Endodermal cell (in vitro differentiated cells): ENCODE measurements at places on chromosomes 4 and X.

- peak; percentile 72 for DNase-seq
Measured at GRCh38 chrX:7170898-7171297, 22.9 kb upstream of the PUDP start.

DNA sequence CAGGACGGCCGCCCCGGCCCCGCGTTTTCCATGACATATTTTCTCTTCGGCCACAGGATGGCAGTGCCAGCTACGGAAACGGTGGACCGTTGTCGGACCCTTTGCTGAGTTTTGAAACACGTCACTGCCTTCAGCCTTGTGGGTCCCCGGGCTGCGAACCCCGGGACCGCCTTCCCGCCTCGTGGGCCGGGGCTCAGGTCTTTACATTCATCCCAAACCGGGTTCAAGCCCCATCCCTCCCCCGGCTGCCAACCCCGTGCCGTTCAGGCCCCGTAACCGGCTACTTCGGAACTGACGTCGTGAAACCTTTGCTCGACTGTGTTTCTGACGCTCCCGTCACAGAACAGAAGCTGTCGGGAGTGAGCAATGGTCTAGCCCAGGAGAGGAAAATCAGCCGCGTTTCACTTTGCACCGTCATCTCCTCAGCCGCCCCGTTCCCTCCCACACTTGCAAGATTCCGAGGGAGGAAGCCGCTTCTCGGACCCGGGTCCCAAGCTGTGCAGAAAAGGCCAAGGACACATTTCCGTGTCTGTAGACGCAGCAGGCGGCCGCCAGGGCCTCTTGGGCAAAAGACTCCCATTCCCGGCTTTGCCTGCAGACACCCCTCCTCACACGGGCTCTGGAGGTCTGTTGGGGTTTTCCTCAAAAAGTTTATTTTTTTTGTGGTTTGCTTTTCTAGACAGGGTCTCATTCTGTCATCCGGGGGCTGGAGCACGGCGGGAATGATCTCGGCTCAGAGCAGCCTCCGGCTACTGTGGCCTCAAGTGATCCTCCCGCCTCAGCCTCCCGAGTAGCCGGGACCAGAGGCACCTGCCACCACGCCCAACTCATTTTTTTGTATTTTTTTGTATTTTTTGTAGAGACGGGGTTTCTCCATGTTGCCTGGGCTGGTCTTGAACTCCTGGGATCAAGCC lies 41.4 kb upstream of the PPP2R3B start:
- DNase-seq, result peak; percentile 88

- DNase-seq, result no peak
Measured at GRCh38 chrX:18961686-18962085, 22.2 kb downstream of the PHKA2 start.

DNA sequence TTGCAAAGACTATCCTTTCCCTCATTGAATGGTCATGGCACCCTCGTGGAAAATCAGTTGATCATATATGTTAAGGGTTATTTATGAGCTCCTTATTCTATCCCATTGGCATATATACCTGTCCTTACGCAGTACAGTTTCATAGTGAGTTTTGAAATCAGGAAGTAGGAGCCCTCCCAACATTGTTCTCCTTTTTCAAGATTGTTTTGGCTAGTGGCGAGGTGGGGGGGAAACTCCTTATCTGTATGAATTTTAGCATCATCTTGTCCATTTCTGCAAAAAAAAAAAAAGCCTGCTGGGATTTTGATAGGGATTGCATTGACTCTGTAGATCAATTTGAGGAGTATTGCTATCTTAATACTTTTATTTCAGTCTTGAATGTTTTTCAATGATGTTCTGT lies 2.5 kb upstream of the USP9X start:
- DNase-seq, result no peak

GRCh38 chr4:18934197-18934596 lies 912.6 kb upstream of the LCORL start:
- no peak for DNase-seq

- DNase-seq, result no peak
Measured at GRCh38 chrX:122666601-122667000, 517.5 kb upstream of the GRIA3 start.

GRCh38 chr4:73868206-73869129 lies 725 bp upstream of the CXCL1 start:
- DNase-seq, result no peak

DNA sequence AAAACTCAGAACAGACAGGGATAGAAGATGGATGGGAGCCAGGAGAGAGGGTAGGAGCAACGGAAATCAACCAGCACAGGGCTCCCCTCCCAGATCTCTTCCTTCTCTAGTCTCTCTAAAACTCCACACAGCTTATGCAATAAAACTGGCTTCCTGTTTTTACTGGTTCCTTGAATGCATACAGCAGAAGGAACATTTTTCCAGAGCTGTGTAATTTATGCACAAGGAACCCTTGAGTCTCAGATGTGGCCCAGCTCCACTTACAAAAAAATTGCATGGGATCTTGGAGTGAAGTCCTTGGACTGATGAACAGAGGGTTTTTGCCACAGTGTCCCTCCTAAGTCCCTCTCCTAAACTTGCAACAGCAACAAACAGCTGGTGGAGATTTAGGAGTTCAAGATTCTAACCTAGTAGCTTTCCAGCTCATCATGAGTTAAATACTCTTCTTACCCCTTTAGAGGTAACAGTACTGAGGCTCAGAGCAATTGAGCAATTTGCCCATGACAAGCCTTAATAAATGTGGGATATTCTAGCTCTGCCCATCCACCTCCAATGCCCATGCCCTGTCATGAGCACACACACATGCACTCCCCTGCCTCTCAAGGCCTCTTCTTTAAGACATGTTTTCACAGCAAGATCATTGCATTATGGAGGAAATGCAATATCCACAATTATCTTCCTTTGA lies 18.4 kb upstream of the CC2D2A start:
- no peak for DNase-seq

GRCh38 chrX:39805022-39805421 lies 292.7 kb downstream of the BCOR start:
- no peak for DNase-seq

DNA sequence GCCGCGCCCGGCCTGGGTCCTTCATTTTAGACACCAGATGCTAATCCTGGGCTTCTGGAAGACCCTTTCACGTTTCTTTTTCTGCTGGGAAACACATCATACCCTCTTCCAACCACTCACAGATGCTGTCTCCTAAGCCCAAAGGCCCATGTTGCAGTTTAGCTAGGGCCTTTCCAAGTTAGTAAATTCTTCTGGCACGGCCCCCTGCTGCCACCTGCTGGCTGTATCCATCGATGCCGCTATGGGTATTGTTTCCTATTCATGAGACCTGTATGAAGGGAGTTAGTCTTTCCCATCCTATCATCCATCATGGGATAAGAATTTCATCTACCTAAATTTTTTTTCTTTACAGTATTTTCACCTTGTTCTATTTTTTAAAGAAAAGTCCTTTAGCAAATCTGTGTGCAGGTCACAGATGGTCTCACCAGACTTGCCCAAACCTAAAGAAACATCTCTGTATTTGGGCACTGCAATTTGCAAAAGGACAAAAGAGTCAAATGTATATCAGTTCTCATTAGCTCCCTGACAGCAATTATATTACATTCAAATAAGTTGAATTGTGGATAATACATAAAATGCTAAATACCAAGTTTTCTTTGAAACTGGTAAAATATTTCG lies 37.8 kb upstream of the SLC9A7 start:
- DNase-seq, result peak; percentile 92

DNA sequence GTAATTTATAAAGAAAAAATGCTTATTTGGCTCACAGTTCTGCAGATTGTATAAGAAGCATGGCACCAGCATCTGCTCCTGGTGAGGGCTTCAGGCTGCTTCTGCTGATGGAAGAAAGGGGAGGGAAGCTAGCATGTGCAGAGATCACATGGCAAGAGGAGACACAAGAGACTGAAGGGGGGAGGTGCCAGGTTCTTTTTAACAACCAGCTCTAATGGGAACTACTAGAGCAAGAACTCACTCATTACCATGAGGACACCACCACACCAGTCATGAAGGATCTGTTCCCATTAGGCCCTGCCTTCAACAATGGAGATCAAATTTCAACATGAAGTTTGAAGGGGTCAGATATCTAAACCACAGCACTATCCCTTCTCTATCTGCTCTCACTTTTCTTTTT lies 9.4 kb upstream of the COPS4 start:
- no peak for DNase-seq

DNA sequence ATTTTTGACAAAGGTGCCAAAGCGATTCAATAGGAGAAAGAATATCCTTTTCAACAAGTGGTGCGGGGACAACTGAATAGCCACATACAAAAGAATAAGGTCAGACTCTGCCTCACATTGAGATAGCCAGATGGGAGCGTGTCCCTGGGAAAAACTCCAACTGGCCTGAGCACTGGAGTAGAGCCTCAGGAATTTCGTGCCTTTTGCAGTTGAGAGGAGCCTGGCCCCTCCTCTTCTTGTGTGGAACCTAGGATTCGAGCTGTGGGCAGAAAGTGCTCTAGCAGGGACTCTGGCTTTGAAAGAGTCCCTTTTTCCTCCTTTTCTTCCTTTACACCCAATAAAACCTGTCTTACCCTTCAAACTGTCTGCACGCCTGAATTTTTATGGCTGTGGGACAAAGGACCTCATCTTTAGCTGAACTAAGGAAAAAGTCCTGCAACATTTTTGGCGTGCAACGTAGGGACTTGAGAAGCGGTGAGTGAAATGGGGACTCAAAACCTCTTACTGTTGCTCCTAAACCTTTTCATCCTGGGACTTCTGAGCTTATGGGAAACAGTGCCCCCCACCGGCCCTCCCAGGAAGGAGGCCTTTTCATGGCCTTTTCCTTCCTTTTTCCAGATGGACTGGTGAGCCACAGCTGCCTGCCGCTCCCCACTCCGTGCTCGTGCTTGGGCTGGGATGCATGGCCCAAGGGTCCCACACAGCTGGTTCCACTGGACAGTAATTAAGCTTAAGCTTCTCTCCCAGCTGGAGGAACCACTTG lies 68.6 kb downstream of the BMP15 start:
- peak; percentile 72 for DNase-seq

- DNase-seq, result peak; percentile 98
Measured at GRCh38 chrX:73943693-73944562, 360.1 kb upstream of the ZCCHC13 start.

GRCh38 chrX:20693078-20693477 lies 426.4 kb upstream of the RPS6KA3 start:
- no peak for DNase-seq

DNA sequence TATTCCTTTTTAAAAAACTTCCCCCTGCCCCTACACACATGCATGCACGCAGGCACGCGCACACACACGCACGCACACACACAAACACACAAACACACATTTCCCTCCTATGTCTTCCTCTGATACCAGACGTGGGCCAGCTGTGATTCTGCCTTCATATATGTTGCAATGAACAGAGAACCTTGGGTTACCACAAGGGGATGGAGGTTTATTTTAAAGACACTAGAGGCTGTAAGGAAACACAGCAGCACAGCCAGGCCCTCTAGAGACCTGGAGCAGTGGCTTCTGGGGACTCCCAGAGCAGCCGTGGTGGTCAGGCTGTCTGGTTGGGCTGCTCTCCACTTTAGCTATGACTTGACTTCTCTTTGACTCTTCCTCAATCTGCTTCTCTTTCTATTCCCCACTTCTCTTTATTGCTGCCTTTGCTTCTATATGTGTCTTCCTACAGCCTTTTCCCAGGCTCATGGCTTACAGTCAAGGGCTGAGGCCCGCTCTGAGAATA lies 3.2 kb upstream of the TLR10 start:
- DNase-seq, result no peak

- DNase-seq, result no peak
Measured at GRCh38 chr4:92234393-92235176, 69.2 kb upstream of the GRID2 start.
